Spinal cord (tissue), 10 donors: ENCODE measurements at places on chromosomes 2 and 18. TPM values are rescaled to one million over a fixed set of nuclear protein-coding genes. Genes with fewer than 3 reads are reported as not detected.

The CXCR4 gene
- 19.2 TPM for total RNA-seq

The SEPTIN2 gene
- 461 TPM for total RNA-seq

The GREB1 gene
- 14.4 TPM for total RNA-seq

The EML6 gene
- 6.9 TPM for total RNA-seq

The ITGB6 gene
- total RNA-seq: 0.06 TPM

The PAX3 gene
- 14.2 TPM for total RNA-seq

The ACADL gene
- total RNA-seq: 4.8 TPM

- no peak for DNase-seq
Measured at GRCh38 chr18:21163647-21164547, 52.3 kb upstream of the ROCK1 start.

DNA sequence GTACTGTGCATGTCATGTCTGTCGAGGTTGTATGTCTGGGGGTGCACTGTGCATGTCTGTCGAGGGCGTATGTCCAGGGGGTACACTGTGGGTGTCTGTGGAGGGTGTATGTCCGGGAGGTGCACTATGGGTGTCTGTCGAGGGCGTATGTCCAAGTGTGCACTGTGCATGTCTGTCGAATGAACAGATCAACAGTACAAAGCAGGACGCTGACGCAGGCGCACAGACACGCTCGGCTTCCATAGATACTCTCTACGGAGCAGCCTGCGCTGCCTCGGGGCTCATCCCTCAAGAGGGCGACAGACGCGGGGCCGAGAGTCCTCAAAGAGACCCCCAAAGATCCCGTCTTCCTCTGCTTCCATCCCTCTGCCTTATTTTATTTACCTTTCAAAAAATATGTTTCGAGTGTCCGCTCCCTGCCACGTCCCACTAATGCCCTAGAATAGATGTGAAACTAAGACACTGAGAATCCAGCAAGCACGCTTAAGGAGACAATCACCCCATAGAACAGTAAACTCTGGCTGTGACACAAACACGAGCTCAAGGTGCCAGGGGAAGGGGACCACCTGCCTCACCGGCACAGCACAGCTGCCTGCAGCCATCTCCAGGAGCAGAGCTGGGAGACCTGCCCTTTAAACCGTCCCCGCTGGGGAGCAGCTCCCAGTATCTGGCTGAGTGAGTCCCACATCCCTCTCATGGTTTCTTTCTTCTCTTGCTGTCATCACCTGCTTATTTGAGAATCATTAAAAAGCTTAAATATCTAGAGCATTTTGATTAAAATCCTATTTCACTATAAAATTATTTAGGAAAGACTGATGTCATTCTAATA, 250.5 kb upstream of the MYT1L start:
- DNase-seq: no peak

GRCh38 chr2:143218621-143219020, 89.4 kb downstream of the ARHGAP15 start:
- no peak for DNase-seq

DNA sequence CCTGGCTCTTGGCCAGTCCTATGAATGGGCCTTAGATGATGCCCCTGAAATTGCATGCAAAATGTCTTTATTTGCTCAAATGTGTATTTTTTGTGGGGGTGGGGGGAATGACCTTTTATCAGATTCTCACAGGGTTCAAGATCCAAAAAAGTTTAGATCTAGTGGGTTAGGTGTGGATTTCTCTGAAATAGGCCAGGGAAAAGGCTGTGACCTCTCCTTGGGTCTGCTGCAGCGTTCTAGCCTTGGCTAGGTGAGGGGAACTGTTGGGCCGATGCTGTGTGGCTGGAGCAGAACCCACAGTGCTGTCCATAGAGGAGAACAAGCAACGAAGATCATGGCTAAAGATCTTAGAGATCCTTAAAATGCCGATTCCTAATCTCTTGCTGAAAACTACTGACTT, 130.4 kb upstream of the IL1R2 start:
- no peak for DNase-seq

DNA sequence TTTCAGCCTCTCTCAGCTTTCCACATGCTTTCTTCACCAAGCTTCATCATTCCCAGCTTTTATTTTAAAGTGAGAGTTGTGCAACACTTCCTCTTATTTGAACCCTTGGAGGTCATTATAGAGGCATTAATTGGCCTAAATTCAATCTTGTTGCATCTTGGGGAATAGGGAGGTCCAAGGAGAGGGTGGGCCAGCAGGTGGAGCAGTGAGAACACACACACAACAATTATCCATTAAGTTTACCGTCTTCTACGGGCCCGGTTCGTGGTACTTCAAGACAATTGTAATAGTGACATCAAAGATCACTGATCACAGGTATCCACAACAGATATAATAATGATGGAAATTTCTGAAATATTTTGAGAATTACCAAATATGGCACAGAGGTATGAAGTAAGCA, 457.2 kb upstream of the SMIM21 start:
- DNase-seq: no peak

DNA sequence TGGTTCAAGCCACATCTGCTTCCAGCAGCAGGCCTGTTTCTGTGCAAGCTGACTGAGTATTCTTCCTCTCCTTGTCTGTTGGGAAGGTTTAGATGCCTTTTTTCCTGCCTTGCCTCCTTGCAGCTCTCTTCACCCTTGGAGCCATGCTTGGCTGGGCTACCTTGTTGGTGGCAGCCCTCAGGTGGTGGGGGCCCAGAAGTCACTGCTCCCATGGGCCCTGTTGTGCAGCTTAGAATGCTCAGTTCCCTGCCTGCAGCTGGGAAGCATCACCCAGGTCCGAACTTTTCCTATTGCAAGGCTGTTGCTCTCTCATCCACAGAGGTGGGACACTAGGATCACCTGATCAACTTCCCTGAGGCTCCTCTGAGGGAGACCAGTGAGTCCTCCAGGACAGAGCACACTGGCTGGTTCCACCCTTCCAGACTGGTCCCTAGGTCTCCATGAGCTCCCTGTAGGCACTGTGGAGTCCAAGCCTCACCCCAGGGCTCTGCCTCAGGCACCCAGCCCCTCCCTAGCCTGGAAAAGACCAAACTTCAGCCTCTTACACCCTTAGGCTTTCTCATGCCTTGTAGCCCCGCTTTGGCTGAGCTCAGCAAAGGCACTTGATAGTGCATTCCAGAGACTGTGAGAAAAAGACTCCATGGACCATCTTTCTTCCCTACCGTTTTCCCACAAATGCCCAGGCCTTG, 219.3 kb upstream of the SH3BP4 start:
- no peak for DNase-seq

- DNase-seq: no peak
Measured at GRCh38 chr2:31107591-31108300, 30.5 kb downstream of the GALNT14 start.

DNA sequence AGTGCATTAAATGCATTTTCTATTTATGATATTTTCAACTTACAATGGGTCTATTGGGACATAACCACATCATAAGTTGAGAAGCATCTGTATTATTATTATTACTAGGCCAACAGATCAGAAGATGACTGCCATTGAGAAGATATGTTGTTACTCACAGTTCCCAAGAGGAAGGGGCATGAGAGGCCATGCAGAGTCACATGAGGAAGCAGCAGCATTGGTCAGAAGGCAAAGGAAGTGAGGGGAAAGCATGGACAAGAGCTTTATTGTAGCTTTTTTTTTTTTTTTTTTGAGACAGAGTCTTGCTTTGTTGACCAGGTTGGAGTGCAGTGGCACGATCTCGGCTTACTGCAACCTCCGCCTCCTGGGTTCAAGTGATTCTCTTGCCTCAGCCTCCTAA, 66.2 kb upstream of the LCLAT1 start:
- DNase-seq: no peak

DNA sequence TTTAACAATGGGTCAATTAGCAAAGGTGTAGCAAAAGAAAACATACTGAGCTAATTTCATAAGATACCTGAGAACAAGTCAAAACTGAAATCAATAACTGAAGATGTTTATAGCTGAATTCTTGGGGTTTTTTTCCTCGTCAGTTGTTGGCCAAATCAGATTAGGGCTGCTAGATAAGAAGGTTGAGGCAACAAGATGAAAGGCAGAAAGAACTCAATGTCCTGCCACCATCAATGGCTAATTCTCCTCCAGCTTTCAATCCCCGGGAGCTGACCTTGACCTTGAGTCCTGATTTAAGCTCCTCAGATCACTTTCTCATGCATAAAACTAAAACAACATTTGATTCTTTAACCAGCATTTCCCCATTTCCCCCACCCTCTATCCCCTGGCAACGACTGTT, 61.8 kb downstream of the MREG start:
- no peak for DNase-seq

DNA sequence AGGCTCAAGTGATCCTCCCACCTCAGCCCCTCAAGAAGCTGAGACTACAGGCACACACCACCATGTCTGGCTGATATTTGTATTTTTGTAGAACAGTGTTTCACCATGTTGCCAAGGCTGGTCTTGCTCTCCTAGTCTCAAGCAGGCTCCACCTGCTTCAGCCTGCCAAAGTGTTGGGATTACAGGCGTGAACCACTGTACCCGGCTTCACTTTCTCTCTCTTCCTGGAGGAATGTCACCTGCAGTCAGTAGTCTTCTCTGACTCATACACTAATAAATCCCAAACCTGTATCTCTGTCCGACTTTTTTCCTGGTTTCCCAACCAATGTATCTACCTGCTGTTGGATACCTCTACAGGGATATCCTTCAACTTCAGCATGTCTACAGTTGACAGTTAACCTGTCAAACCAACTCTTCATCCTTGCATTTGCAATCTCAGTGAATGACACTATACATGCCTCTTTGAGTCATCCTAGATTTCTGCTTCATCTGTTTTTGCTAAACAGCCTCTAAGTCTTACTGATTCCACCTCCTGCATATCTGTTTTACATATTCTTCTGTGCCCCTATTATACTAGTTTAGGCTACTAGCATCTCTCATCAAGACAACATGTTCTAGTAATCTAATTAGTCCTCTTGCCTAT, 54.5 kb downstream of the RBBP8 start:
- no peak for DNase-seq

DNA sequence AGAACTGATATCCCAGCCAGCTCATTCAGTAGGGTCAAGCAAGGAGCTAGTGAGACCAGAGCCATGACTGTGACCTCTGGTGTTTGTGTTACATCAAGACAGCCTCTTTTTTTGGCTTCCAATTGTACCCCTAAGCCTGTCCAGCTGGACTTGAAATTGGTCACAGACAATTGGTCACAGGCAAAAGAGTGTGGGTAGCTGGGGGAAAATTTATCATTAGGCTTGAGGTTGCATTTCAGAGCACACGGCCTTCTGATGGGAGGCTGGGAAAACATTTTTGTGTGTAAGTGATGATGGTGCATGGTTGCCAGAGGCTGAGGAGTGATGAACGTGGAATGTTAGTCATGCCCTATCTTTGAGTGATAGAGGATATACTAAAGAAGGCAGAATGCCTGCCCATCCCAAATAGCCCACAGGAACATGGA, 285.1 kb upstream of the SLC14A2 start:
- DNase-seq: no peak

DNA sequence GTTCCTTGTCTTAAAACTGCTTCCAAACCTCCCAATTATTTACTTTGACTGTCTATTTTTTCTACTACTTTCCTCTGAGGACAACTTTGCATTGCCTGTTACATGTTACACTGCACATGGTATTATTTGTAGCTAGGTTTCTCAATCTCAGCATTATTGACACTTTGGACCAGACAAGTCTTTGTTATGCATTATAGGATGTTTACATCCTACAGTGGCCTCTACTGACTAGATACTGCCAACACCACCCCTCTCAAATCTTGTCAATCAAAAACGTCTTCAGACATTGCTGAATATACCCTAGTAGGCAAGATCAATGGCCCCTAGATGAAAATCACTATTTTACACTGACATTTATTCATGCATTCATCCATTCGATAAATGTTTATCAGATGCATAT, 129.6 kb upstream of the DNAJC10 start:
- no peak for DNase-seq

DNA sequence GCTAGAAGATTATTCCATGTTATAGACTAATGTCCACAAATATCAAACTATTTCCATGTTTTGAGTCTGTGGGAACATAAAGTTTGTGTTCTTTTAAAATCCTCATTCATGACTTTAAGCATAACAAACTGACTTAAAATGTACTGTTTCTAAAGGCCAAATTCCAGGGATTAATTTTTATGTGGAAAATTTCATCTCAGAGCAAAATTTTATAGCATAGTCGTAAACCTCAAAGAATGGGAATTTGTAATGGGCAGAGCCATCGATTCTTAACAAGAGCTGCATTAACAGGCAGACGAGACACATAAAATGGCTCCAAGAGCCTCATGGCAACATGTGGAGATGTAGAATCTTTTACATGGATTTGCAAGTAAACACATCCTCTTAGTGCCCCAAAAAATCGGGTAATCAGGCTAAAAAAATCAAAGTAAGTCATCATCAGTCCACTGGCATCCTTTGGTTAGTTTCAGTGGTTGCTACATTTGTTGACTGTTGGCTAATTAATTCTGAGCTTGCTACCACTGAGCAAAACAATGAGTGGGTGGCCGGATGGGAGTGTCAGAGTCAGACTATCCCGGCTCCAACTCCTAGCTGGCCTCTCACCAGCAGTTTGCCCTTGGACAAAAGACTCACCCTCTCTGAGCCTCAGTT, 119.6 kb downstream of the FAM210A start:
- no peak for DNase-seq

GRCh38 chr2:14749884-14750283, 117.4 kb downstream of the LRATD1 start:
- no peak for DNase-seq

GRCh38 chr2:241217320-241218031, 29.0 kb downstream of the ANO7 start:
- DNase-seq: no peak

DNA sequence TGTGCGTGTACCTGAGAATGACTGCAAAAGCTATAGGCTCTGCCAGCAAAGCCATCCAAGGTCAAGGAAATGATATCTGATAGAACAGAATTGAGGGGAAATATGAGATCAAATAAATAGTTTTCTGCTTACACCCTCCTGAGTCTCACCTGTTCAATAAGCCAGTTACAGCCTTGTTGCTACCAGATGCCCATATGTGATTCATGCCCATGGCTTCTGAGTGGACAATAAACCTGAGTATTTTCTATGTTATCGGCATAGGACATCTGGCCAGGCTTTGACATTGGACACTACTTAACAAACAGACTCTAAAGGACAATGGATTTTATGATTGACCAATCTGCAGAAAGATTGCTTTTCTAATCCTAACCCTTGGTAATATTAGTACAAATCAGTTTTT, 297.9 kb downstream of the LRATD1 start:
- no peak for DNase-seq

GRCh38 chr18:35059280-35059927, 18.2 kb downstream of the MAPRE2 start:
- no peak for DNase-seq

DNA sequence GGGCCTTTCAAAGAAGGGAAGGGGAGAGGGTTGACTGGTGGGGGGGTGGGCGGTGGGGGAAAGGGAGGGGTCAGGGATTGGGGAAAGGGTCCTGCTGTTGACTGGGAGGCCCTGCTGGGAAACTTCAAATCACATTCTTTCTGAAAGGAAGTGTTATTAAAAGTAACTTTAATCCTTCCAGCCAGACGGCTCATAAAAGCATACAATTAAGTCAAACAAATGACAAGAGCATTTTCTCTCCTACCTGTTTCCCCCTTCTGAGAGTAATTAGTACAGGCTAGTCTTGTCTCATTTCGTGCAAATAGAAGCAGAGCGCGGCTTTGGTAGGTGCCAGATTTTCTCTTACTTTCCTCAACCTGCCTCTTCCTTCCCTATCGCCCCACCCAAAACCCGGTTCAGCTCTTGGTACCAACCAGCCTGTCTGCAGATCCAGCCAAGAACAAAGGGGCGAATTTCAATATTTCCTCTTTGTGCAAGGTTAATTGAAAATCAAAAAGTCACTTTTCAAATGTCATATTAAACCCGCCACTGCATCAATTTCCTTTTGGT, 2112.6 kb upstream of the PIK3C3 start:
- DNase-seq: no peak
